ENCODE measurements at places on chromosomes 6 and 20.
A peak's percentile ranks its signal among the peaks of the same experiment; 100 is the strongest.

DNA sequence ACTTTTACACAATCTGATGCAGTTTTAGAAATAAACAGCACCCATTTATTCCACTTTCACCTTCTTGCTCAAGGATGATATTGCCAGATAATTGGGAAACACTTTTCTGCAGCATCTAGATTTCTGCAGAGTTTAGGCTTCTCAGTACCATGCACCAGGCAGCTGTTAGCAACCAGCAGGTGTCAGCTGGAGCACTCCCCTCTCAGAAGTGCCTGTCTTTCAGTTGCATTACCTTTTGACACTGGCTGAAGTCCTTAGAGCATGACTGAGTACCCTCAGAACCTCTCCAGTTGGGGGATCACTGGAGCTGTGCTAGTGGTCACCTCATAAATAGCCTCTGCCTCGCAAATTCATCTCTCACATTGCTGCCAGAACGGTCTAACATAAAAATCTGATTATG is 91.2 kb downstream of the DNAH8 start:
- DNase-seq, result no peak

DNA sequence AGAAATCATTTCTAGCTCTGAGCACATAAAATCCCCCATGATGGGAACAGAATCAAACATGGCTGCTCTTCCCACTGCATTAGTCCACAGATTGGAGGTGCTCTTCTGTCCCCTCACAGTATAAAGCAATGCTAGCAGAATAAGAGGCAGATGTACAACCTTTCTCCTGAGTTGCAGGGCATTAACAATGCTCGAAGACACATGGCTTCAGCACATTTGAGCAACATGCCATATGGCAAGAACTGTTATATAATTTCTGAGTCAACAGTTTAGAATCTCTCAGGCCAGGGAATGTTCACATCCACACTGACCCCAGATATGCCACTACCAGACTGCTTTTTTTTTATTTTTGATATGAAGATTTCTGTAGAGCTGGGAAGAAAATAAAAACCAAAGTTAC is 119.6 kb downstream of the KIF13A start:
- no peak for DNase-seq

DNA sequence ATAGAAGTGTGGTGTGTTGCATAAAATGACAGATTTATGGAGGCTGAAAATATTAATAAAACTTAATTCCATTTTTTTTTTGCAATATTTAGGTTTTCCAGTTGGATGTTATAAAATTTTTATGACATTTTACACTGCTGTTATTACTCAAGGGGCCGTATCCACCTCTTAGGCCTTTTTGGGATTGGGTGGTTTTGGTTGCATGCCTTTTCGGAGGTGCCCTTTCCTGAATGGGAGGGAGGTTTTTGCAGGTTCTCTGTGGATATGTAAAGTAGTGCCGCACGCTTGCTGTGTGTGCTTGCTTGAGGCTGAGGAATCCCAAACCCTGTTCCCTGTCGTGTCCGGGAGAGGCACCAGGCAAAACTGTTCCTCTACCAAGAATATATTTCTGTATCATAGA is 6.8 kb downstream of the ARID1B start:
- no peak for DNase-seq

GRCh38 chr6:43299338-43300293 is 1.6 kb downstream of the SLC22A7 start:
- DNase-seq, result no peak

DNA sequence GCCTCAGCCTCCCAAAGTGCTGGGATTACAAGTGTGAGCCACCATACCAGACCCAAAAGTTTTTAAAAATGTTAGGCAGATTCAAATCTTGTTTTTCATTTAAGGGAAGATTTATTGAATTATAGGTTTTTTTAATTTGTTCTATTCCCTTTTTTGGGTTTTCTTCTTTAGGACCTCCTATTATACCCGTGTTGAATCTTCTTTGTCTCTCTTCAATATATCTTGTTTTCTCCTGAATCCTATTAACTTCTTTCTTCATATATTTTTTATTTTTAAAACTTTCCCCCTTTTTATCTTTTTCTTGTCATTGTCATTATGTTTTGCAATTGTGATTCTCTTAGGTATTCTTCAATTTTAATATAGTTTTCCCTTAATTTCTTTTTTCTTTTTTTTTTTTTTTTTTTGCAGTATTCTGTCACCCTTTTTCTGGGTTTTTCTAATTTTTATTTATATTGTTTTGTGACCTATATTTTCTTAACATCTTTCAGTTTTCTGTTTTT is 45.9 kb upstream of the NOP56 start:
- no peak for DNase-seq

DNA sequence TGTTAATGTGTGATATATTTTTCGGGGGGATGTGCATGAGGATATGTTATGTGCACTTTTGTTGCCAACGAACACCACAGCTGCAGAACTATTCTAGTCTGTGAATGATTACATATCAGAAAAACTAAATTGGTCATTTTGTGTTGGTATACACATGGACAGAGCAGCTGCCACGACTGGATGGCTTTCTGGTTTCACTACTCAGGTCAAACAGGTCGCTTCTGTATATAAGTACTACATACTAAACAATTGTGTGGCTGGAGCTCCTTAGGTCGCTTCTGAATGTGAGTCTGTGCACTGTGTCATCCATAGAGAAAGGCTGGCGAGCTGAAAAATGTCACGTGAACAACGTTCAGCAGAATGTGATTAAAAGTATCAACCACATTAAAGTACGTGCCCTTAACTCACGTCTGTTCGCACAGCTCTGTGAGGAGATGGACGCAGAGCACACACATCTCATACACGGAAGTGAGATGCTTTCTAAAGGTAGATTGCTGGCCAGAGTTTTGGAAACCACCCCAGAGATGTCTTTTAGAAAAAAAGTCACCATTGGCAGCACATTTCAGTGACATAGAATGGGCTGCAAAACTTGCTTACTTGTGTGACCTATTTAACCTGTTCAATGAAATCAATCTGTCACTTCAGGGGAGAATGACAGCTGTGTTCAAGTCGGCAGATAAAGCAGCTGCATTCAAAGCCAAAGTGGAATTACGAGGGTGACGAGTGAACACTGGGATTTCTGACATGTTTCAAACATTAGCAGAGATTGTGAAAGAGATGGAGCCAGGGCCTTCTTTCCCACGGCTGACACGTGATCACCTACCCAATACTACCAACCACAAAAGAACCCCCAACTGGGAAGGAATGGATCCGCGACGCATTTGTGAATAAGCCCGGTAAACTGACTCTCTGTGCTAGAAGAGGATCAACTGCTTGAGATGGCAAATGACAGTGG is 176.6 kb downstream of the PDE10A start:
- DNase-seq, result no peak

- DNase-seq, result no peak
Observed at GRCh38 chr6:167910652-167911051, 83.9 kb downstream of the AFDN start.

GRCh38 chr20:38855356-38855755 is 49.9 kb downstream of the PPP1R16B start:
- no peak for DNase-seq

DNA sequence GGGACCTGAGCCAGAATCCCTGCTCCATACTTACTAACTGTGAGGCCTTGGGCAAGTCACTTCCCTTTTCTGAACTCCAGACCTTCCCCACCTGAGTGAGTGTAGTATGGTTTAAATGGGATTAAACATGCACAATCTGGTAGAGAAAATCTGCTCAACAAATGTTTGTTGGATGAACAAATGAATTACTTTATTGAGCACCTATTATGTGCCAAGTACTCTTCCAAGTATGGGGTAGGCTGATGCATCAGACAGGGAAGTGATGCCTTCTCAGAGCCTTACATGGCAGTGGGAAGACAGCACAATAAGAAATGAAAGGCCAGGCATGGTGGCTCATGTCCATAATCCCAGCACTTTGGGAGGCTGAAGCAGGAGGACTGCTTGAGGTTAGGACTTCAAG is 15.0 kb upstream of the LBP start:
- DNase-seq, result no peak

GRCh38 chr6:141587482-141588266 is 545.1 kb upstream of the GJE1 start:
- DNase-seq, result peak; percentile 28
